AG10803 (cell line): ENCODE measurements at places on chromosomes 4 and X.

DNA sequence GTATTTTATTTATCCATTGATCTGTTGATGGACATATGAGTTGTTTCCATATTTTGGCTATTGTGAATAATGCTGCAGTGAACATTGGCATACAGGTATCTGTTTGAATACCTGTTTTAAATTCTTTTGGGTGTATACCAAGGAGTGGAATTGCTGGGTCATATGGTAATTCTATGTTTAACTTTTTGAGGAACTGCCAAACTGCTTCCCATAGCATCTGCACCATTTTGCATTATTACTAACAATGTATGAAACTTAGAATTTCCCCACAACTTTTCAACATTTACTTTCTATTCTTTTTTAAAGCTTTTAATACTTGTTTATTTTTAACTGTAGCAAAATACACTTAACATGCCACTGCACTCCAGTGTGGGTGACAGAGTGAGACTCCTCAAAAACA, 57.0 kb upstream of the MSN start:
- DNase-seq, result no peak

- DNase-seq, result no peak
Measured at GRCh38 chr4:108322497-108322896, 153.8 kb upstream of the LEF1 start.

DNA sequence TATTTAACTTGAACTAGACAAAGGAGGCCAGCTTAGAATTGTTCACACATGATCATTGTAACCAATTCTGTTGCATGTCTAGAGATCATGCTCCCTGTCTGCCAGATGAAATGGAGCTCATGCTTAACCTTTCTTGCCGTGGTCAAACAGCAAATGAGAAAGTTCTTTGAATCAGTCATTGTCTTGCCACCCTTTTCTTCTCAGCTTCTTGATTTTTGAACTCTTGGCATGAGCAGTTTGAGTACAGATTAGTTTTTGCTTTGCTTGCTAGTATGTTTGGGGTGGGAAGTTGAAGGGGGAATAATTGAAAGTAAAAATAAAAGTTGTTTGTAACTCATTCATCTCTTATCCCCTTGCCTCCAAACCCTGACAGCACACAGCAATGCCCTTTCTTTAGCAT, 4.7 kb downstream of the MTM1 start:
- no peak for DNase-seq

GRCh38 chr4:78644063-78644691, 92.6 kb downstream of the ANXA3 start:
- no peak for DNase-seq

GRCh38 chrX:2538031-2538757, 37.4 kb upstream of the DHRSX start:
- no peak for DNase-seq

GRCh38 chrX:108332281-108332680, 105.9 kb downstream of the COL4A6 start:
- DNase-seq, result no peak

- no peak for DNase-seq
Measured at GRCh38 chrX:79366556-79366872, 620 bp downstream of the ITM2A start.

DNA sequence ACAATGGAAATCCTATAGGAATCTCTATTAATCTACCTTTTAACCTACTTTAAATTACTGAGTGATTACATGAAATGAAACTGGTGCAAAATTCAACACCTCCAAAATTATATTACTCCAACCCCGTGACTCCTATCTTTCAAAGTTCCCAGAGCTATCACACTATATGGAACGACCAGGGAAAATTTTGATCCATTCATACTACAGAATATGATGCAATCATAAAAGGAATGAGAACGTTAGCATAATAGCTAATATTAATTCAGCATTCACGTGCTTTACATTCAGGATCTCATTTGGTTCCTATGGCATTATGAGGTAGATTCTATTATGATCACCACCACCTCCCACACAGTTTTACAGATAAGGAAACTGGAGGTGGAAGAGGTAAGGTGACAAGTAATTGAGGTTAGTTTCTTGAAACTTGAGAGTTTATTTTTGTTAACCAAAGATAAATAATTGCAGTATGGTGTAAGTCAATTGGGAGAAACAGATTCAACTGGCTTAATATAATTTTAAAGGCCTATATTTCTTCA, 29.4 kb upstream of the INTS6L start:
- DNase-seq, result no peak

DNA sequence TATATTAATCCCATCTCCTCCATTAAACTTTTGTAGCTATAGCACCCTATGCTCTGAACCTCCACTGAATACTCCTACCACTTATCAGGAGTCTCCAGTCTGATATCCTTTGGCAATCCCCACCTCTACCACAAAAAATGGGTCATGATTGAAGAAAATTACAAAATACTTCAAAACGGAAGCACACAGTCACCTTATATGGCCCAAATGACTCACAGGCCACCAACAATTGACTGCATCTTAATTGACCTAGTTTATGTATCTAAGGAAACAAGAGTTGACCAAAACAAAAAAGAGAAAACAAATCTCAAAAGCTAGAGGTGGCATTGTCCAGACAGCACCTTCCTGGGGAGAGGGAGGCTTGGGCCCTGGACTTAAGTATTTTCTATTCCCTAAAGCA, 120.0 kb upstream of the DIAPH2 start:
- peak; percentile 14 for DNase-seq

GRCh38 chr4:29853833-29854232, 866.3 kb upstream of the PCDH7 start:
- no peak for DNase-seq

DNA sequence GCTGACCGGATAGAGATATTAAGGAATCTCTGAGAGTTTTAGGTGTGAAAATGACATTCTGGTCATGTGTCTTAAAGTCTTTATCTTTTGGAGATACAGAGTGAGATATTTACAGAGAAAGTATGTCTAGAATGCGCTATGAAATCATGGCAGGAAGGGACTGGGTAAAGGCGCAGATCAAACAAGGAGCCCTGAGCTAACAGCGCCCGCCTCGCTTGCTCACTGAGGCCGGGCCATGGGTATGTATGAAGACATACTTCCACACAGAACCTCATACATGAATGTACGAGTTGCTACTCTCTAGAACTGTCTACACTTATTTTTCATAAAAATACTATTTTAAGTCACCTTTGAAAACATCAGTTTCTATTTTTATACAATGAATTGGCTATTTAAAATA, 20.0 kb downstream of the FAM53A start:
- no peak for DNase-seq

DNA sequence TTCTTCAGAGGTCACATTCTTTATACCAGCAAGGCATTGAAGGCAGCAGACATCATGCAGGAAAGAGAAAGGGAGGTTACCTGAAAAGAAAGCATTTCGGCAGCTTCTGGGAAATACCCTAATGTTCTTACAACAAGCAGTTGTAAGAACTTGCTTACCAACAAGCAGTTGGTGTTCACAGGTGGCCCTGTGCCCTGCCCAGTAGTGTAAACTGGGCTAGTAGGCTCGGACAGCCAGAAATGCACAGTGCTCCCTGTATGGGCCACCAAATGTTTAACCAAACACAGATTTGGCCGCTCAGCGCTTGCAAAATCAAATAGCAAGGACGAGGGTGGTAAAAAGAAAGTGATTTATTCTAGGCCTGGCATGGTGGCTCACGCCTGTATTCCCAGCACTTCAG, 20.4 kb upstream of the RHOXF1 start:
- no peak for DNase-seq

DNA sequence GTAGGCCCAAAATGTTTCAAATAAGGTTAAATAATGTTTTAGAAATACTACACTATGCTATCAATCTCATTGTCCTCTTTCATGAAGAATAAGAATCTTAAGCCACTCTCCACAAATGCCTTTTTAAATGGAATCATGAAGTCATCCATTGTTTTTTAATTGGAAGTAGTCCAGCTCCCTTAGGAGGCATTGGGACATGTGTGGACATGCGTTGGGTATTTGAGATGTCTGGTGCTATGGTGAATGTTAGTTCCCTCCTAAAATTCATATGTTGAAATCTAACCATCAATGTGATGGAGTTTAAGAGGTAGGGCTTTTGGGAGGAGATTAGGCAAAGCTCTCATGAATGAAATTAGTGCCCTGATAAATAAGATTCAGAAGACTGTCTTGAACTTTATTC, 289.0 kb downstream of the C4orf33 start:
- no peak for DNase-seq

GRCh38 chr4:34108391-34108790, 2135.9 kb downstream of the ARAP2 start:
- DNase-seq, result peak; percentile 58

DNA sequence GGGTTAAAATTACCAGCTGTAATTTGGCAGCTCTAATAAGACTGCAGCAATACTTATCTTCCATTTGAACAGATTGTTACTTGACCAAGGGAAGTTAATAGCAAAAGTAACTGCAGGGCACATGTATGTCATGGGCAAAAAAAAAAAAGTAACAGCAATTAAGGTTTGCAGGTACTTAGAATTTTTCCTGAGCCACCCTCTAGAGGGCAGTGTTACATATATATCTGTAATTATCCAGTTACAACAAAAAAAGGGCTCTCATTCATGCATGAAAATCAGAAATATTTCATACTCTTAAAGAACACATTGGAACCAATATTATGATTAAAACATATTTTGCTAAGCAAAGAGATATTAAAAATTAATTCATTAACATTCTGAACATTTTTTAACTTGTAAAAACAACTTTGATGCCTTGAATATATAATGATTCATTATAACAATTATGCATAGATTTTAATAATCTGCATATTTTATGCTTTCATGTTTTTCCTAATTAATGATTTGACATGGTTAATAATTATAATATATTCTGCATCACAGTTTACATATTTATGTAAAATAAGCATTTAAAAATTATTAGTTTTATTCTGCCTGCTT, 25.1 kb downstream of the XIAP start:
- DNase-seq, result peak; percentile 52

DNA sequence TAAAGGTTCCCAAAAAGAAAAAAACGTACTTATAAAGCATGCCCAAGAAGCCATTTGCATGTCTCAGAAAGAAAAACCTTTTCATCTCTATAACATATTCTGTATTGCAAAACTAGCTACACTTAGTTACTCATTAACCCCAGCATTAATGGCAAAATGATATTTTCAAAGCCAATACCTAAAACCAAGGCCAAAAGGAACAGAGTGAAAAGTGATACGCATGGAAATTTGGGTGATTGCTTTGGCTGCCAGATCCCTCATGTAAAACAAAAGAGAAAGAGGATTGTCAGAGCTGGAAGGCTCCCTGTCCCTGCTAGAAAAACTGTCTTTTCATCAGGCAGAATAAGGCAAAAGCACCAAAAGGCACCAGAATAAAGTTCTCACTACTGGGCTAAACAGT, 46.8 kb upstream of the RADX start:
- DNase-seq, result no peak

DNA sequence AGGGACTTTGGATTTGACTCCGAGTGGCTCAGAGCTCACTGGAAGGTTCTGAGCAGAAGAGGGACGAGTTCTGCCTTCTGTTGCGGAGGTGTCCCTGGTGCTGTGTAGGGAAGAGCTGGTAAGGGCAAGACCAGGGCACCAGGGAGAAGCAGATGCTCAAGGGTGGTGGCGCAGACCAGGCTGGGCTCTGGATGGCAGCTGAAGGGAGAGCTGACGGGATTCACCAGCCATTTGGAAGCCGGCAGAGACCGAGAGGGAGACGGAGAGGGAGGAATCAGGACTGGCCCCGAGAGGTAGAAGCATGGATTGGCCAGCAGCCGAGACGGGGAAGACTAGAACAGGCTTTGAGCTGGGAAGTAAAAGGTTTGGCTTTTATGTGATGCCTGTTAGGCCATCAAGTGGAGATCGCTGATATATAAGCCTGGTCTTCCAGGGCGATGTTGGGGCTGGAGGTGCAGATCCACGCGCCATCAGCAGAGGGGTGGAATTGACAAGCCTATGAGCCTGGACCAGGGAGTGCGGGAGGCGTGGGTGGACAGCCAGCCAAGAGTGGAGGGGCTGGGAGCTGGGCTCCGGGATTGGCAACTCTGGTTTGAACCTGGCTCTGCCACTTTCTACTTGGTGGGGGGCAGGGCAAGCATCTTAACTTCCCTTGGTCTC, 43.4 kb downstream of the ADRA2C start:
- no peak for DNase-seq

- DNase-seq, result no peak
Measured at GRCh38 chr4:48261281-48261680, 8.4 kb downstream of the TEC start.

DNA sequence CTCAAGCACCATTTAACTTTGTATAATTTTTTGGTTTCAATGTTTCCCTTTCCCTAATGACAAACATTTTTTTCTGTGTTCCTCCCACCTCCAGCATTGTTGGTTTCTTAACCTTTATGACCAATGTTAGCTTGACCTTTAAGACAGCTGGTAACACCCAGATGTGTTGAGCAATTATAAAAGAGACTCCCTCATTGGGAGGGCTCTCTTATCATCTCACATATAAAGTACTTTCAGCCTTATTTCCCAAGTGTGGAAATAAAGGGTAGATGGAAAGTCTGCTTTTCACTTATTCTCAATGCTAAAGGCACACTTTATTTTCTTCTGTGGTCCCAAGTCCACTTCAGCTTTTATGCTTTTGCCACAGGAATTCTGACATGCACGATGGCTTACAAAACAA, 1420.4 kb downstream of the RAPGEF2 start:
- DNase-seq, result no peak

DNA sequence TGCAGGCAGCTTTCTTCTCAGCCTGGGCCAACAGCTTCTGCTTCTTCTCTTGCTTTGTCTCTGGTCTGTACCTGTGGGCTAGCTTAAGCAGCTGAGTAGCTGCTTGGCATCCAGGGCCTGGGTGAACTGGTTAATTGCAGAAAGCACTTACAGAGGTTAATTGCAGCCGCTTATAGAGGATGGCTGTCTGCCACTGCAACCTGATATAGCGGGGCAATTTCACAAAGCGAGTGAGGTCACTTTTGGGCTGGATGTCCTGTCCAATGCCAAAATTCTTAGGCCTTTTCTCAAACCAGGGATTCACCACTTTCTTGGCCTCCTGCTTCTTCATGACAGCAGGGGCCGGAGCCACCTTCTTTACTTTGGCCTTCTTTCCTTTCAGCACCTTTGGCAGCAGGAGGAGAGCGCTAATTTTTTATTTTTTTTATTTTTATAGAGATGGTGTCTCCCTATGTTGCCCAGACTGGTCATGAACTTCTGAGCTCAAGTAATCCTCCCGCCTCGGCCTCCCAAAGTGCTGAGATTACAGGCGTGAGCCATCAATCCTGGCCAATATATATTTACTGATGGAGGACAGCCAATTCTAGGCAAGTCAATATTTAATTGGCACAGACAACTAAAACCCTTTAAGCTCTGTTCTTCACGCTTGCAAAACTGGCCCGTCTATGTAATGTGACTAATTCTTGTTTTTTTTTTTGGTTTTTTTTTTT, 61.0 kb downstream of the ENOPH1 start:
- DNase-seq, result no peak

DNA sequence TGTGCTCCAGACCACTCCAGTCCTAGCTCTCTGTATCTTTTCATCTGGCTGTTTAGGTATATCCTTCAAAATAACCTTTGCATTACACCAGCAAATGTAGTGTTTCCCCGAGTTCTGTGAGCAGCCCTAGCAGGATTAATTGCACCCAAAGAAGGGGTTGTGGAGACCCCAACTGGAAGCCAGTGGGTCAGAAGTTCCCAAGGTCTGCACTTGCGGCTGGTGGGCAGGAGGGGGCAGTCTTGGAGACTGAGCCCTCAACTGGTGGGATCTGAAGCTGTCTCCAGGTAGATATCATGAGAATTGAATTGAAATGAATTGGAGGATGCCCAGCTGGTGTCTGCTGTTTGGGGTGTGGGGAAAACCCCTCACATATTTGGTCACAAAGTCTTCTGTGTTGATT, 1485.3 kb upstream of the TENM3 start:
- DNase-seq, result no peak
